ENCODE measurements at places on chromosomes 1 and 21.

GRCh38 chr21:26503414-26503813 lies 69.7 kb downstream of the CYYR1 start:
- no peak for DNase-seq

DNA sequence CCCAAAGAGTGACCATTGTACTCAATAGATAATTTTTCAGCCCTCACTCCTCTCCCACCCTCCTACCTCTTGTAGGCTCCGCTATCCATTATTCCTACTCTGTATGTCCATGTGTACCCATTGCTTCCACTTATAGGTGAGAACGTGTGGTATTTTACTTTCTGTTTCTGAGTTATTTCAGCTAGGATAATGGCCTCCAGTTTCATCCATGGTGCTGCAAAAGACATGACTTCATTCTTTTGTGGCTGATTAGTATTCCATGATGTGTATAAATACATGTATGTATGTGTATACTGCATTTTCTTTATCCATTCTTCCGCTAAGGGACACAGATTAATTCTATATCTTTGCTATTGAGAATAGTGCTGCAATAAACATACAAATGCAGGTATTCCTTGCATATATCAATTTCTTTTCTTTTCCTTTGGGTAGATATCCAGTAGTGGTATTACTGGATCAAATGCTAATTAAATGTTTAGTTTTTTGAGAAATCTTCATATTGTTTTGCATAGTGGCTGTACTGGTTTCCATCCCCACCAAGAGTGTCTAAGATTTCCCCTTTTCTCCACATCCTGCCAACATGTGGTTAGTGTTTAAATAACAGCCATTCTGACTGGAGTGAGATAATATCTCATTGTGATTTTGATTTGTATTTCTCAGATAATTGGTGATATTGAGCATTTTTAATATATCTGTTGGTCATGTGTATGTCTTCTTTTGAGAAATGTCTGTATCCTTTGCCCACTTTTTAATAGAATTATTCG lies 4.9 kb downstream of the LY9 start:
- no peak for DNase-seq

- no peak for DNase-seq
Measured at GRCh38 chr1:201594575-201595245, 55.8 kb downstream of the NAV1 start.

GRCh38 chr1:26520339-26520738 lies 9.2 kb upstream of the RPS6KA1 start:
- DNase-seq = no peak

All from stimulated activated CD4-positive, alpha-beta T cell treated with anti-CD3 and anti-CD28 coated beads, Interleukin-15, amount 100 ng/mL, for 24 hours (primary cell).